ENCODE measurements at places on chromosomes 13 and 19.

DNA sequence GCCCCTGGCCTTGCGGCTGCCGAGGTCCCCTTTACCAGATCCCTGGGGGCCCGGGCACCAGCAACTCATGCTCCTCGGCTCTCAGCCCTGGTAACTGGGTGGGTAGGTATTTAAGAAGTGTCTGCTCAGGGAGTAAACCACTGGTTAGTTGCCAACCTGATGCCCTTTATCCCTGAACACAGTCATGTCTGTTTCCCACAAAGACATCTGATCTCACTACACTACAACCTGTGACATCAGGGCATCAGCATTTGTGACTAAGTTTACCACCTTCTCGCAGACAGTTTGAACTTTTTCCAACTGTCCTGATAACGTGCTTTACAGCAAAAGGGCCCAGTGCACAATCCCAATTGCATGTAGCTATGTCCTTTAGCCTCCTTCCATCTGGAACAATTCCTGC, 22.0 kb downstream of the GGACT start:
- DNase-seq = no peak

DNA sequence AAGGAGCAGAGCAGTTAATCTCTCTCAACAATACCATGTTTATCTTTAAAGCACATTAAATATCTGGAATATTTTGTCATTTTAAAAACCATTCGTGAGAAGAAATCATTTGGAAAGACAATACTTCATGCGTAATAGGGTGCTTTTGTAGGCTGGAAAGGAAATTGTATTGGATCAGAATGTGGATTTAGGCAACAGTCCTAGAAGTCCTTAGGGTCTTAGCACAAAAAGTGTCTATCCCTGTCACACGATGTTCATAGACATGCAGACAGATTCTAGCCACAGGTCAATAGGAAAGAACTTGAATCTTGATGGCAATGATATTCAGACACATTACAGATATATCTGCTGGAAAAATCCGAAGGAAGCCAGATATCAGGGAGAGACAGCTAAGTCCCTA, 156.0 kb downstream of the KCTD12 start:
- DNase-seq = no peak

DNA sequence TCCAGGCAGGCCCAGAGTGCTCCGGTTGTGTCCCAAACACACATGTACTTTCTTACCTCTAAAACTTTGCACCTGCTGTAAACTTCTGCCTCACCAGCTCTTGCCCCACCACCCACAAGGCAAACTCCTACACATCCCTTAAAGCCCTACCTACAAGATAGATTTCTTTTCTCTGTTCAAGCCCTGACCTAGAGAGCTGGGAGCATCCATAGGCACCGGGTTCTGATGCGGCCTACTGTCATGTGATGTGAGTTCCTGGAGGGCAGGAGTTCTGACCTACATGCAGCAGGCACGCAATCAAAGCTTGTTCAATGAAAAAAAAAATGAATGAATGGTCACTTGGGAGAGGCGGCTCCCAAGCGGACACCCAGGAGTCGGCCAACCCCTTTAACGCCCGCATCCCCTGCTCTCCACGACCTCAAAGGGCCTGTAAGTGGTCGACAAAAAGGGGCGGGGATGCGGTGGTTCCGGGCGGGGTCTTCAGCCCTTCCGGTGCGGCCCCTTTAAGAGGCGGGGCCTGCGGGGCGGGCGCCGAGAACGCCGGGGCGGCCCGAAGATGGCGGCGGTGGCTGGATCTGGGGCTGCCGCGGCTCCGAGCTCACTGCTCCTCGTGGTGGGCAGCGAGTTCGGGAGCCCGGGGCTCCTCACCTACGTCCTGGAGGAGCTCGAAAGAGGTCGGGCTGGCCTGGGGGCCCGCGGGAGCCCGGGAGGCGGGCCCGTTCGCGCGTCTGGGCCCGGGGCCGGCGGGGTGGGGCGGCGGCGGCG, at the start of gene MAP1S:
Gene MAP1S (plus strand): TSS at position 534 of the 765 bp plus-strand sequence. CDS start 23 bp downstream, at position 557.
- peak; percentile 59 for DNase-seq

- no peak for DNase-seq
These were observed 13.6 kb upstream of the USP29 start for GRCh38 chr19:57105976-57106721.

GRCh38 chr19:11694533-11695439, 44.0 kb downstream of the ZNF823 start:
- peak; percentile 82 for DNase-seq

GRCh38 chr13:46041419-46041839, 11.1 kb downstream of the ZC3H13 start:
- no peak for DNase-seq

Measured in stimulated activated CD4-positive, alpha-beta T cell treated with anti-CD3 and anti-CD28 coated beads, Interleukin-15, amount 100 ng/mL, for 1 hour (primary cell).